ENCODE measurements at places on chromosomes 1 and 21.

DNA sequence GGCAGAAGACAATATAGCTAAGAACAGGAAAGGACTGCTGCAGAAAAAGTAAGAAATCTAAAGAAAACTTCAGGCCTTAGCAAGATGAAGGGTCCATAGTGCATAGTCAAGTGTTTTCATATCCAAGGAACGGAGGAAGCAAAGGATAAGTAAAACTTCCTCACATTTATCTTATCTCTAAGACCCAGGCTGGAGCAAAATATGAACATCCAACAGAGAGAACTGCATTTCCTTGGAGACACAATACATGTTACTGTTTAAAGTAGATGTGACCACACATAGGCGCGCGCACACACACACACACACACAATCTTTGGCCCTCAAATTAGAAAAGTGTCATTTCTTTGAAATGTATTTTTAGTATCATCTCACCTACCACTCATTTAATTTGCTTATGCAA is 66.7 kb downstream of the TTLL7 start:
- DNase-seq: no peak

DNA sequence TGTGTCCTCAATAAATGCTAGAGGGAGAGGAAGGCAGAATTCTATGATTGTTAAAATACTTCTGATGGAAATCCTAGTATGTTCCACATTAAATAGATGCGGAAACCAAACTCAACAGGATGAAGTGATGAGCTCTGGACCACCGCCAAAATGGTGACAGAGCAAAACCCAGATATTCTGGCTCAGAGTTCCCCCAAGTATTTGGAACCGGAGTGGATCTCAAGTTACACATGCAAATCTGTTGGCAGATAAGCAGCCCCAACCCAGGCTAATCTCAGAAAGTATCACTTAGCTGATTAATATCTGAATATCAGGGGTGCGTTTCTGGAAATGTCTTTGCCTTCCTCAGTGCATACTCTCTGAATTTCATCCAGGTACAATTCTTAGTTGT is 17.4 kb upstream of the GRHL3 start:
- no peak for DNase-seq

DNA sequence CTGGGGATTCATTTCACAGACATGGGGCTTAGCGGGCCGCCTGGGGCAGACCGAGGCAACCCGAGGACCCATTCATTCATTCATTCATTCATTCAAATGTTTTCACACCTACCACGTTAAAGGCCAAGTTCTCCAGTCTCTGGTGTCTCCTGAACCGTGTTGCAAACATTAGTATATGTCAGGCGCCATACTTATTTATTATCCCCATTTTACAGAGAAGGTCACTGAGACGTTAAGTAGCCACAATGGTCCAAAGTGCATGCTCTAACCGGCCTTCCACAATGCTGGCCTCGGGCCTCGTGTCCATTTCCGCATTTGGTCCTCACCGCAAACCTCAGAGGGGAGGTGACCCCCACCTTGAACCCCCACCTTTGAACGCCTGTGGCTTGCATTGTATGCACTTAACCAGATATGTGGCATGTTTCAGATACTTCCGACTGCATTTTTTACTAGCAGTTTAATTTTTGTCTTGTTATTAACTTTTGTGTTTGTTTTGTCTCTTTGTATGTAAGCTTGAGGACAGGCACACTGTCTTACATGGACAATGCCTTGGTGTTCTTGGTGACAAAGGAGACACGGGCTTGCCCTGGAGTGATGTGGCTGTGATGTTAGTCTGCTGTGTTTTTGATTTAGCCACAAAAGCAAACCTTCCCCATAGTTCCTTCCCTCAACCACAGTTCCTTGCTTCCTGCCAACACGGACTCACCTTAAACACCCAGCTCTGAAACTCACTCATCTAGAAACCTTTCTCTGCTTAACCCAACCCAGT is 1.2 kb upstream of the IFFO2 start:
- peak; percentile 69 for DNase-seq

DNA sequence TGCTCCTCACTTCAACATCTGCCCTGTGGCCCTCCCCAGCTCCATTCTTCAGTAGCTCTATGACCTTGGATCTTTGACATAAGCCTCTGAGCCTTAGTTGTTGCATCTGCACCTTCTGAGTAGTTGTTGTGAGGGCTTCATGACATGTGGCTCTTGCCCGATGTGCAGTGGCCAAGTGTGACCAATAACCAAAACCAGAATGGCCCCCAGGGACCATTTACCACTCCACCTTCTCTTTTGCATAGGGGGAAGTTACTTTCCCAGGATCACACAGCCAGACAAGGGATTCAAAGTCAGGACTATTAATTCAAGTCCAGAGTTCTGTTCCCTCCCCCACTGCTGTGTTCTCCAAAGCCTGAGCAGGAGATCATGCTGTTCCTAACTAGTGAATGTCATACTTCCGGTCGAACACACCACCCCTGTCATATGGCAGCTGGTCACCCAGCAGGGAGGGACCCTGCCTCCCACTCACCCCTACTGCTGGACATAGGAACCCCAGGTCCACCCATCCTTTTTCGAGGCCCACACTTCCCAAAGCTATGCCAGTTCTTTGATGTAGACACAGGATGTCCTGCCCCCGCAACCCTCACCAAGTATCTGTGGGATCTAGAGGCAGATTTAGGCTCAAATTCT is 4.0 kb downstream of the FGR start:
- no peak for DNase-seq

DNA sequence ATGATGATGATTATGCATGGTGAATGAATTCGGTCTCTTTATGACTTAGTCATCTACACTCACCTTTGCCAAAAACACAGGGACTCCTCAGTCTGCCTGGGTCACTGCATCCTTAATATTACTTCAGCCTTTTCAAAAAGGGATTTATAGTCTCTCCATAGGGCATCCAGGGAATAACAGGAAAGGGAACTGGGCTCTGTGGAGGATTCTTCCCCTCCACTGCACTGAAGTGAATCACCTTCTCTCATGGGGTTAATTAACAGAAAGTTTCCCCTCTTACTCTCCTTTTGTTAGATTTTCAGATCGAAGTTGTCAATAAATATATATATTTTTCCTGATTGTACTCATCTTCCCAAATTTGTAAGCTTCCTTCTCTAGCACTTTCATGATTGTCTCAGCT is at the start of gene OR6K3:
TSS of gene OR6K3 (minus strand) at position 101 of the 400 bp plus-strand sequence. CDS start 2,605 bp downstream, outside the sequence.
- no peak for DNase-seq

GRCh38 chr1:85149805-85150204 is 51.0 kb downstream of the SYDE2 start:
- no peak for DNase-seq

GRCh38 chr1:181119093-181119989 is 30.8 kb downstream of the IER5 start:
- no peak for DNase-seq

DNA sequence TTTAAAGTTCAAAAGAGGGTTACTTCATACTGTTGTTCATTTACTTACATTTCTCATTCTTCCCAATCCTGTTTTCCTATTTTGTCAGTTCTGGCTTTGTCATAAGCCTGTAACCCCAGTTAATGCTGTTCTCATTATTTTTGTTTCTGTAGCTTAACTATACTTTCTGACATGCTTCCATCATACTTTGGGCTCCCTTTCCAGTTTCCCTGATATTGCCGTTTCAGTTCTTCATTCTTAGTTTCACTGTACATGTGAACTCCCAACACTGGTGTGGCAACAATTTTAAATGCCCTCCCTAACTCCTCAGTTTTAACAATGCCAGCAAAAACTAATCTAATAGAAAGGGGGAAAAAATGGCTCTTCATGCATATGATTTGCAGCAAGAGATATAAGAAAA is 456.7 kb downstream of the LMO4 start:
- DNase-seq: no peak

DNA sequence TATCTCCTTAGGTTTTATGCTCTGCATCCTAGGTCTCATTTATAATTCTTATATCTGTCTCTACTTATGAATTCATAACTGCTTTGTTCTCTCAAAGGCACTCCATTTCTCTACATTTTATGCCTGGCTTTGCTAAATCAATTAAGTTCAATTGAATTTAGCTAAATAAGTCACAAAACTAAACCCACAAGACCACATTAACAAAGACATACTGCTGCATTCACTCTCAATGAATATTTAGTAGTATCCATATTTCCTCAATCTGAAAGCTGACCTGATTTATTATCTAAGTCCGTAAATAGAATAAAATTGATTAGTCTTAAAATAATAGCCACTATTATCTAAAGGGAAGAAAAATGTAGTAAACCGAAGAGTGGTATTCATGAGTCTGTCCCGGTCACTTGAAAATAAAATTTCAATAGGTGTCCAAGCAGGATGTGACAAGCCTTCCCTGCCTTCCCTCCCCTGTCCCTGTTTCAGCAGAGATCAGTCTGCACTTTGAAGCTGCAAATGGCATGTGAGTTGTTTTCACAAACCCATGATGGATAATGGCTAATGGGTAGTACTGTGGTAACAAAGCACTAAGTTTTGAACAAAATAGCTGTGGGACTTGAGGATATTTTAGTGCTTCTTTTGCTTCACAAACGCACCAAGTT is 295.0 kb upstream of the NCAM2 start:
- no peak for DNase-seq

GRCh38 chr1:213541641-213542040 is 446.1 kb upstream of the PROX1 start:
- DNase-seq: no peak

- DNase-seq: no peak
Observed at GRCh38 chr1:190439447-190439846, 38.2 kb downstream of the BRINP3 start.

DNA sequence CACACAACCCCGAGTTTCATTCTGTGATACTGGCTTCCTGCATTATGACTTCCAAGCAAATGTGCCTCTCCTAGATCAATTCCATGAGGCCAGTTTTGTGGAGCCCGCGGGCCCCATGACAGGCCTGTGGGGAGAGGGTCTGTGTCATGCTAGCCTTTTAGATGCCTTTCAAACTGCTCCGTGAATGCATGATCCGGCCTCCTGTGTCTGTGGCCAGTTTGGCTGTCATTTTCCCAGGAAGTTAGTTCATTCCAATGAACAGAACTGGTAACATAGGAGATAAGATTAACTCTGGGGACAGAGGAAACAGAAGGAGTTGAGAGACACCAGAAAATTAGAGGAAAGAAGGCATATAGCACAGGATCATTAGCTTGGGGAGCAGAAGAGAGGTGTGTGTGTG is 3.2 kb downstream of the FNDC7 start:
- DNase-seq: no peak

DNA sequence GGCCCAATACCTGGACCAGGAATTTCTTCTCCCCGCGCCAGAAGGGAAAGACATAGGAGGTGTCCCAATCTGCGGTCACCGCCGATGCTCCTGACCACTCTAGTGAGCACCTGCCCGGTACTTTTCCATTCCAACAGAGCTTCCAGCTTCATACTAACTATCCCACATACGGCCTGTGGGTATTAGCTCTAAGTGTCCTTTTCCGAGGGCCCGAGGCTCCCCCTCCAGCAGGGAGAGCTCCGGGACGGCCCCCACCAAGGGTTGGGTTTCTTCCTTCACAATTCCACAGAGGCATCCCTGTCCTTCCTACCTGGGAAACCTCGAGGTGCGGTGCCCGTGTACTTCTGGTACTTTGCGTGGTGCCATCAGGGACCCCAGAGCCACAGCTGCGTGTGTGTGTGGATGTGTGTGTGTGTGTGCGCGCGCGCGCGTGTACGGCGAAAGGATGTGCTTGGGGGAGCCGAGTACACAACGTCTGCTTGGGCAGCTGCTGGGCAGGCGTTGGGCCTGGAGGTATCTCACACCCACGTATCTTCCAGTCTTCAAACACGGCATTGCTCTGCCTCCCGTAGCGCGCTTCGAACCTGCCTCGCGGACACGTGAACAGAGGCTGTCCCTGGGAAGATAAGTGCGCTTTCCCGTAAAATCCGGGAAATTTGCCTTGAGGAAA is 2.4 kb upstream of the SIM2 start:
- no peak for DNase-seq

- no peak for DNase-seq
Observed at GRCh38 chr1:63630238-63630637, 37.0 kb downstream of the PGM1 start.

- no peak for DNase-seq
Observed at GRCh38 chr1:29370067-29370466, 133.7 kb downstream of the PTPRU start.

- DNase-seq: no peak
Observed at GRCh38 chr1:211704543-211704942, 29.1 kb upstream of the NEK2 start.

Data from RCC 7860 (cell line).